ENCODE measurements at places on chromosomes 4 and X.

DNA sequence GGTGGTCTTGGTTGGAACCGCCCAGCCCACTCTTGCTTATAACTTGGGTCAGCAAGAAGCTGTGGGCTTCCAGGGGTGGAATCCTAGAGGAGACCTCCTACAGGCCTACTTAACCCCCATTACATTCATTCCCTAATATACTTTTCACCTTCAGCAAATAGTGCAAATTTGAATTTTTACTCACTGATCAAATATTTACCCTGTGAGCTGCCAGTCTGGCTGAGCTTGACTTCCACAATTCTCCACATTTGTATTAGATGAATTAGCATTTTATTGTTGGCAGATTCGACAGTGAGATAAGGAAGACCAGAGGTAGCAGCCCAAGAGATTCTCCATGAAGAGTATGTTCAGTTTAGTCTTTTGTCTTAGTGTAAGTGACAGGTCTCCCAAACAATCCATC is 199.6 kb downstream of the BCOR start:
- no peak for DNase-seq

- DNase-seq, result no peak
Observed at GRCh38 chr4:120466429-120466828, 399.8 kb upstream of the MAD2L1 start.

DNA sequence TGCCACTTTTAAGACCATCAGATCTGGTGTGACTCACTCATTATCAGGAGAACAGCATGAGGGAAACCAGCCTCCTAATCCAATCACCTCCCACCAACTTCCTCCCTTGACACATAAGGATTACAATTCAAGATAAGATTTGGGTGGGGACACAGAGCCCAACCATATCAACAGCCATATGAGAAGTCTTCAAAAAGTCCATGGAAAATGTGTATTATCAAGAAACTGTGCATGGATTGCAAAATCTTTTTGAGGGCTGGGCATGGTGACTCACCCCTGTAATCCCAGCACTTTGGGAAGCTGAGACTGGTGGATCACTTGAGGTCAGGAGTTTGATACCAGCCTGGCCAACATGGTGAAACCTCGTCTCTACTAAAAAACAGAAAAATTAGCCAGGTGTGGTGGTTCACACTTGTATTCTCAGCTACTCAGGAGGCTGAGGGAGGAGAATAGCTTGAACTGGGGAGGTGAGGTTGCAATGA is 17.8 kb upstream of the RPL39 start:
- no peak for DNase-seq

- DNase-seq, result no peak
Observed at GRCh38 chr4:176359590-176359989, 39.8 kb downstream of the SPCS3 start.

DNA sequence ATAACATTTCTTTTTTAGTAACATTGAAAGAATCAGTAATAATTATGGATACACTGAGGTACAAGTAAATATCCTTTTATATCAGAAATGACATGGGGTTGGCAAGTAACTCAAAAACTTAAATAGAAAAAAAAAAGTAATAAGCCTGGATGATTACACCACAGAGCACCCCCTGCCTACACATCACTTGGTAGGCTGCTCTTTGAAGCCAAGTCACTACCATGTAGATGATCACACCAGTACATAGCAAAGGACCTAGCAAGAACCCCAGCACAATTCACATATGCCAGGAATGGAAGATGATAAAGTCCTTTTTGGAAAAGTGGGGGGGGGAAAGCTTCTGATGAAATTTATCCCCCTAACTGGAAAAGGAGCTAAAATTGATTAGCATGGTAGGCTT is 56.9 kb downstream of the METTL14 start:
- no peak for DNase-seq

DNA sequence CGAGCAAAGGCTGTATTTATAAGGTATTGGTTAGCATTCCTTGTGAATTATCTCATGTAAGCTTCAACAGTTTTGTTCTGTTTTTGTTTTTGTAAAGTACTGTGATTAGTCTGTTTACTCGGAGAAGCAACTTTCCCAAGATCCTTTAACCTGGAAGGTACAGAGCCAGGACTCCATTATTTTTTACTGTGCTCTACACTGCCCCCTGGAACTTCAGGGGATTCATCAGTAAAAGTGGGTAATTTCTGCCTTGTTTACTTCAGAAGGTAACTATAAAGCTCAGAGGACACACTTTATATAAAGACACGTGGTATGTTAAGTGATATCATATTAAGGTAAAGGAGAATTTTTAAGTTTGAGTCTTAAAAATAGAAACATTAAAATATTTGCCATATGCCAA is 124.9 kb downstream of the IQCM start:
- no peak for DNase-seq

DNA sequence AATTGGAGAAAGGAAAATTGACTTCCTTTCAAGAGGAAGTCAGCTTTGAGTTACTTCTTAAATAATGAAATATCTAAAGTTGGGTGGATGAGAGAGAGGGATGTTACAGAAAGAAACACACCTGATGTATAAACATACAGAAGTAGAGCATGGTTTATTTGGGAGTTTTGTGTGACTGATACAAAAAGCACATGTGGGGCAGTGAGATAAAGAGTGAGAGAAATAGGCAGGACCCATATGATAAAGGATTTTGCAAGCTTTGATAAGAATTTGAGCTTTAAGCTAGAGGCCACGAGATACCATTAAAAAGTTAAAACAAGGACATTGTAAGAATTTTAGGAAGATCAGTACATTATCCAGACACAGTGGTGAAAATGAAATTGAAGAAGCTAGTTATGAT is 263.3 kb upstream of the GPRIN3 start:
- DNase-seq, result no peak

DNA sequence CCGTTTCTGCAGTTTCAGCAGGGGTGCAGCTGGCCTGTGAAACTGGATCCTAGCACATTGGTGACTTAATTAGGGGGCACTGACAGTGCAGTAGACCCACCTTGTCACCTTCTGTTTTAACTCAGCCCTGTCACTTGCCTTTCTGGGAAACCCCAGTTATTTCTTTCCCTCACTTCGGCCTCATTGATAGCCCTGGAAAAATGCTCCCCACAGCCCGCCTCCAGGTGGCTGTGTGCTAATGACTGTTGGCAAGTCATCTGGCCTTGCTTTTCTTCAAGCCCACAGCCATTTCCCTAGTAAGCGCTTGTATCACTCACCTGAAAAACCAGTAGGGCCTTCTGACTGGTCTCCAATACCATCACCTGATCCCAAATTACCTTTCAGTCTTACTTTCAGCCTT is 3.3 kb downstream of the CXCR3 start:
- DNase-seq, result no peak

DNA sequence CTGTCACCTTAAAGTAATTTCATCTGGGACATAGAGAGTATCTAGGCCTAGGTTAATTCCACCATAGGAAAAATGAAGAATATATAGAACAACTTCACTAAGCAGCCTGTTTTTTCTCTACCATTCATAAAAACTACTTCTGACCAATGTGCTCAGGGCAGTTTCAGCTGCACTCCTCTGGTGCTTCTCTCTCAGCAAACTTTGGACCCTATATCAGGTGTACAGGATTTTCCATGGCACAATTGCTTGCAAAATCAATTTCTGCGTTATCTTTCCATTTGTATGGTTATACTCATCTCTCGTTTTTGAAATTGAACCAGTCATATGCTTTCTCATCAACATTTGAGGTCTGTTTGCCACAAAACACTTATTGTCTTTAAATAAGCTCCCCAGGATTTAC is 52.1 kb upstream of the FMR1 start:
- no peak for DNase-seq

DNA sequence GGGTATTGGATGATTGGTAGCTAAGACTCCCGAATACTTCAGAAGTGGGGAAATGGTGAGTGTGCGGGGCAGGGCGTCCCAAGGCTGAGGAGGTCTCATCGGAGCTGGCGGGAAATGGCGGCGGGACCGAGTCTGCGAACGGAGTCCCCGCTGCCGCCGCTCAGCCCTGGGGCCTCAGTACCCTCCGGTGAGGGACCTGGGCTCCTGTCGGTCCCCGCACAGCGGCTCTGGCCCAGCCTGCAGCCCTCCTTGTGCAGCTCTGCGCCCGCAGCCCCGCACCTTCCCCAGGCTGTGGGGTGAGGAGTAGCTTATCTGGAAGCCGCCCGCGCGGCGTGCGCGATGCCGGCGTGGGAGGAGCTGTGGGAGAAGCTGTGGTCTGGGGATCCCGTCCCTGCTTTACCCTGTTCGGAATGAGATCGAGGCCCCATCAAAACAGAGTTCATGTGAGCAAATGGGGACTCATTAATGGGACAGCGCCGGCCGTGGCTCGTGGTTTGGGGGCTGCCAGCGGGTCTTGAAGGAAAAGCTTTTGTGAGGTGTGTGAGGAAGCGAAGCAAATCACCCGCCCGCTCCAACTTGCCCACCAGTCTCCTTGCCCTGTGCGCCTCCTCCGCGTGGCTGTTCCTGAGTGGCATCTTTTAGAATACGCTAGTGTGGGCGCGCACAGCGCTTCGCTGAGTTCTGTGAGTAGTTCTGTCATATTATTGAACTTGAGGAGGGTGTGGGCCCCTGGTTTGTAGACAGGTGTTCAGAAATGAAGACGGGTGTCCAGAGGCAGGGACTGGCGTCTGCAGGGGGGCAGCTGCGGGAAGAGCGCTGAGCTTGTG is 531 bp downstream of the ZNF141 start:
- DNase-seq, result peak; percentile 15

- no peak for DNase-seq
Observed at GRCh38 chr4:11618666-11619282, 190.1 kb upstream of the HS3ST1 start.

DNA sequence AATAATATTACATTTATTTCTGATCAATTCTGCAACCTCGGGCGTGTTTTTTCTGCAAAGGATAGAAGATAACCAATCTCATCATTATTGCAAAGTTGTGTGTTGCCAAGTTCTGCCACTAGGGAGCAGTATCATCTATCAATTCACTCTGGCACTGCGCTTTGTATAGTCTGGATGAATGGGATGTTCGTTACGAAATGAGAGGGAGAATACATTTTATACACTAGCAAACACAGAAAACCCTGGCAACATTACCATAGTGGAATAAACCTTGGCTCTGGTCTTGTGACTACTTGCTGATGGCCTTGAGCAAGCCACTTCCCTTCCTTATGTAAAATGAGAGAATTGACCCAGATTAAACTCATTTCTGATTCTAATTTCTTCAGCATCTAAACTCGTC is 97.5 kb upstream of the ZNF518B start:
- no peak for DNase-seq

GRCh38 chrX:21800344-21800770 is 39.1 kb upstream of the MBTPS2 start:
- DNase-seq, result no peak

GRCh38 chr4:133263104-133263503 is 114.0 kb downstream of the PCDH10 start:
- no peak for DNase-seq

DNA sequence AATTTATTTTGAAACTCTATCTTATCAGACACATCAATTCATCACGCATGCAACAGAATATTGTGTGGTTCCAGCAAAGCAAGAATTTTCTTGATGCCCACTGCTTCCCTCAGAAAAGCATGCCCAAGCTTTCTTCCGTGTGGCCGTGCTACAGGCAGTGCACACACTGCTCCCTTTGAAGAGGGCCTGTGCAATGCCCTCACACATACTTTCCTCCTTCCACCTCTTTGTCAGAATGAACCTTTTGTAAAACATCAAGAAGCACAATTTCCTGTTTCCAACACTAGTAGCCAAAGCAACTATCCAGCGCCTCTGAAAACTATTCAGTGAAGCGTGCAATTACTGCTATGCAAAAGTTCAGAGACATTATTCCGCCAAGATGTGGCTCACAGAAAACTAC is 201.7 kb downstream of the NLGN4X start:
- DNase-seq, result no peak

DNA sequence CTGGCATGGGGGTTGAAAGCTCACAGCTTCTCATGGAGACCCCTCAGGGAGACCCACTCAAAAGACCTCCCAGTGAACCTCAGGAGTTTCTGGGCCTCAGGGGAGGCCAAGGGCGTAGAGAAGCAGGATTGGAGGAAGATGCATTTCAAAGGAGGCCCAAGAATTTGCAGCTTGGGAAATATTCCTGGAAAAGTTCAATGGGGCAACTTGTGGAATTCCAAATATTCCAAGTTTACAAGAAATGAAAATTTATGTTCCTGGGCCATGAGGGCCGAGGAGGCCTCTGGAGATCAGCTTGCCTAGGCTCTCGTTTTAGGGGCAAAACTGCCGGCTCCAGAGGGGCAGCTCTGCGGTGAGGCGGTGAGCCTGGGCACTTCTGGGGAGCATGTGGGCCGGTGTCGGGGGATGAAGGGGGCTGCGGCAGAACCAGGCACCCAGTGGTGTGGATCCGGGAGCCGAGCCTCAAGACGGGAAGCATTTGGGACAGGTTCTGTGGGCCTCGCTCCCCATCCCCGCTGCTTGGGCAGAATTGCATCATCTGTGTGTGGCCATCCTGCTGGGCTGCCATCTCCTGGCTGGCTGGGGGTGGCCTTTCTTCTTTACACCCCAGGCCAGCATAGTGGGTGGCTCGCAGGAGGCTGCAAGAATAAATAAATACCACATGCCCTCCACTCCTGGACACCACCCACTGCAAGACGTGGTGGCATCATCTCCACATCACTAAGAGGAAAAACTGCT is 54.6 kb upstream of the GPR78 start:
- no peak for DNase-seq

- DNase-seq, result no peak
Observed at GRCh38 chr4:40622913-40623312, 6.8 kb downstream of the RBM47 start.

- DNase-seq, result no peak
Observed at GRCh38 chrX:85611926-85612325, 232.5 kb upstream of the POF1B start.

- no peak for DNase-seq
Observed at GRCh38 chr4:146224326-146224966, 10.1 kb downstream of the REELD1 start.

GRCh38 chr4:8727131-8727530 is 134.6 kb downstream of the CPZ start:
- no peak for DNase-seq
